ENCODE measurements at places on chromosomes 12 and 14.

- DNase-seq: no peak
Measured at GRCh38 chr14:89309670-89310177, 107.3 kb downstream of the FOXN3 start.

DNA sequence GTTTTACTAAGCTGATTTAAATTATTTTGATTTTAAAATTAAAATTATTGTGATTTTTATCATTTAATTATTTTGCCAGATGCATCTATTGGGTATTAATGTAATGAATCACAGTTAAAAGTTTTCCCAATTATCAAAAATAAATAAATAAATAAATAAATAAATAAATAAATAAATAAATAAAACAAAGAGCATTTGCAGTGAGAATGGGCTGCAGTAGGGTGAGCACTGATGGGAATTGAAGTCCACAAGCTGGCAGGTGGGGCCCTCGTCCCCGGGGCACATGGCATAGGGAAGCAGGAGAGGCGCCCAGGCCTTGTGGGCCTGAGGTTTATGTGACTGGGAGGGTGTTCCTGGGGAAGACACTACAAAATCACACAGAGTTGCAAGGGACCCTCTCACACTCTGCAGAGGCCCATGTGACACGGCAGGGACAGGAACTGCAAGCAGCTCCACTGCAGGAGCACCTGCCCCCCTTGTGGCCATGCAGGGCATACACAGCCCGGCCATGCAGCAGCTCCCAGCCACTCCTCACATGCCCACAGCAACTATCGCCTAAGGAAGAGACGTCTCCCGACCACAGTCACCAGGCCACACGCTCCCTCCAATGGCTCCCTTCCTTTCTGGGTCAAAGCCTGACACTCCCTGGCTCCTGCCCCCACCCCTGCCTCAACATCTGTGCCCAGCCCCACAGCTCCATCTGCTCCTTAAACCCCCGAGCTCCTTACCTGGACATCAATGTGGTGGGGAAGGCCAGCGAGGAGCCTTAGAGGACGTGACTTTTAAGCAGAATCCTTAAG, 256.3 kb upstream of the SFSWAP start:
- DNase-seq: no peak

- DNase-seq: no peak
Measured at GRCh38 chr14:96001866-96002497, 37.2 kb upstream of the C14orf132 start.

DNA sequence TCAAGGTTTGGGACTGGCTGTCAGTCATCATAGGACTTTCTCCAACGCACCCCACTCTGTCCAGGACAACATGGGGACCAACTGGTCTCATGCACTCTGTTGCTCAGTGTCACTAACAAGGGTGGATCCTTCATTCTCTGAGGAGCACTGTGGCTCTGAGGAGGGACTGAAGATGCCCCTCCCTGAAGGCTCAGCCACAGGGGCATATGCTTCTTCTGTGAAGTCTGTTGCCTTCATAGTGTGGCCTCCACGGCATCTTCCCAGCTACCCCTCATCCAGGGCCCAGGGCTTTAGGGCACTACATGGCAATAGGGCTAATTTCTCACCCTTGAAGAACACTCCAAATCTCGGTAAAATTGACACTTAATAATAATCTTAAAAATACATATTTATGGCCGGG, 14.3 kb upstream of the IFI27L2 start:
- no peak for DNase-seq

GRCh38 chr14:99081156-99081765, 190.7 kb downstream of the BCL11B start:
- no peak for DNase-seq

DNA sequence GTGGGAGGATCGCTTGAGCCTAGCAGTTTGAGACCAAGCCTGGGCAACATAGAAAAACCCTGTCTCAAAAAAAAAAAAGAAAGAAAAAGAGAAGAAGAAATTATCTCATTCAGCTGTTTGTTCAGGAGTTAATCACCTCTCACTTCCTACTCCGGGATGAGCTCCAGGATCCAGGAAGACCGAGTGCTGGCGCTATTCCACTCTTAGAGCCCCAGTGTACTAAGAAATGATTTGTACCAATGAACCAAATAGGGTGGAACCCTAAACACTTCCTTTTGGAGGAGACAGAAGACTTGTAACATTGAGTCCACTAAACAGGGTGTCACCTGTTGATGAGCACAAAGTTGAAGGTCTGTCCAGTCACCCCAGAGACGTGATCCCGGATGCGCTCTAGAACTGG, 3.6 kb downstream of the ALKBH2 start:
- no peak for DNase-seq
